ENCODE measurements at places on chromosomes 13 and 19.

GRCh38 chr13:85693889-85694511, 105.2 kb downstream of the SLITRK6 start:
- DNase-seq, result no peak

GRCh38 chr13:76958841-76959432, 10.6 kb downstream of the ACOD1 start:
- no peak for DNase-seq

GRCh38 chr19:47230054-47230920, 712 bp downstream of the BBC3 start:
- DNase-seq, result peak; percentile 68

DNA sequence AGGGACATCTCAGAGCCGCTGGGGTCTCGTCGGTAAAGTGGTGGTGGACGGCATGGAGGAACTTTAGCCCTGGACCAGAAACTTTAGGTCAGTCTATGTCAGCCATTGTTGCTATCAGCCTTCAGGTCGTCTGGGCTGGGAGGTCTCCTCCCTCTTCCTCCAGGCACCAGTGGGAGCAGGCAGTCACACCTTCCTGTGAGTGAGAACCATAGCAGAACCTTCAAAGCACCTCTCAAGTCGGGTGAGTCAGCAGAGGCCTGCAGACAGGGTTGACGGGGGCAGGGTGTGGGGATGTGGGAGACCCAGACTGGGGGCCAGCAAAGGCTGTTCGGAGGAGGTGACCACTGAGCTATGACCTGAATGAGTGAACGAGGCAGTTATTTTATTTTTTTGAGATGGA, 15.4 kb upstream of the SBNO2 start:
- no peak for DNase-seq

DNA sequence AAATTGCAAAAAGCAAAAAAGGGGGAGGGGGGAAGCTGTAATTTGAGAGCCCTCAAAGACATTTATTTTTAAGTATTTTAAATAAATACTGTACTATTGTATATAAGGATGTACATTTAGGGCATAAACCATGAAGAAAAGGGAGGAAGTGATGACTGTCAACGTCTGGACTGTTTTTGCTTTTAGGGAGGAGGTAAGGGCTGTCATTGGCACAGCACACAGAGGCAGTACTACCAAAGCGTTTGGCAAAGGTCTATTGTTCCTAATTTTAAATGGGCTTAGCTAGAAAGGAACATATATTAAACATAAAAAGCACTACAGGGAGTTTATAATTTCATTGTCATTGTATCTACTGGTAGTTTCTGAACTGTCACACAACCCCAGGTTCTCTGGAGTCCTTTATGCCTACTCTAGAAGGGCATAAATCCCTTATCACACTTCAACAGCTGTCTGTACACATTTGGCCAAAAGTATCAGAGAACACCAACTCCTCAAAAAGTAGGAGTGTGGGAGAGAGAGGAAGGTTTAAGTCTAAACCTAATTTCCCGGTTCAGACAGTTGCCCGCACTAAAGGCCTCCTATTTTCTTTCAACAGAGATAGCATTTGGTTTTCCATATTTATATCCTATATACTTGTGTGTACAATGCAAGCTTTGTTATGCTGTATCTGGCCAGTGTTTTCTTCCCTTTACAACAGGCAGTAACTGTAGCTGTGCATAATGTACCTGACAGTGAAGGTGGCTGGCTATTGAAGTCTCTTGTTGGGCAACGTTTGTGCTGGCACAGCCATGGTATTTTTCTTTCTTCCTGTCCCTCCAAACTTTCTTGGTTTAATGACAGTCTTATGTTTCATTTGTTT, 406.2 kb downstream of the KLF5 start:
- DNase-seq, result no peak

DNA sequence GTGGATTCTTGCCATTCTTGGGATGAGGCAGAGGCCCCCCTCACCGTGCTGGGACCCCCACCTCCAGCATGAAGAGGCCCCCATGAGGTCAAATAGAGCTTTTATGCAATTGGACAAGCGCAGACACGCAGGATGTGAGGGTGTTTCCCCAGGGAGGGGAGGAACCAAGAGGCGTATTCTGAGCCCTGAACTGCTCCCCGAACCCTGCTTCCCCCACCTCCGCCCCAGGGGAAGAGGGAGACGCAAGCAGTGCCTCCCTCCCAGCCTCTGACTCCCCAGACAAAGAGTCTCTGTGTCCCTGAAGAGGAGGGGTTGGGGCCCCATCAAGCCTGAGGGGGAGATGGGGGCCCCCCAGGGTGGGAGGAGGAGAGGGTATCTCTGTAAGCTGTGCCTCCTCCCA, 1.3 kb upstream of the RDH8 start:
- DNase-seq, result no peak

DNA sequence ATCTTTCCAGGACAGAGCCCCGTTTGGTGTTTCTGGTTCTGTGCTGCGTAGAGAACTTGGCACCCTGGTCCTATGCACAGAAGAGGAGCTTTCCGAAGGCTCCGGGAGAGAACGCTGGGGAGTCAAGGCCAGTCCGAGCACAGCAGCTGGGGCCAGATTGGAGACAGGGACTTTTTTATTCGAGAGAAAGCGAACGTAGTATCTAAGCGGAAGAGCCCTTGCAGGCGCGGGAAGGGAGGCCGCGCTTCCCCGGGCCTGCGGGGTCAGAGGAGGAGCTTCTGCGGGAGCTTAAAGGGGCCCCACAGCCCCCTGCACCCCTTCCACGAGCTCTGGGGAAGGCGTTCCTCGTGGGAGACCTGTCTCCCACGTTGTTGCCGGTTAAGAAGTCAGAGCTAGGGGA, 48.6 kb upstream of the ARHGEF7 start:
- DNase-seq, result no peak

DNA sequence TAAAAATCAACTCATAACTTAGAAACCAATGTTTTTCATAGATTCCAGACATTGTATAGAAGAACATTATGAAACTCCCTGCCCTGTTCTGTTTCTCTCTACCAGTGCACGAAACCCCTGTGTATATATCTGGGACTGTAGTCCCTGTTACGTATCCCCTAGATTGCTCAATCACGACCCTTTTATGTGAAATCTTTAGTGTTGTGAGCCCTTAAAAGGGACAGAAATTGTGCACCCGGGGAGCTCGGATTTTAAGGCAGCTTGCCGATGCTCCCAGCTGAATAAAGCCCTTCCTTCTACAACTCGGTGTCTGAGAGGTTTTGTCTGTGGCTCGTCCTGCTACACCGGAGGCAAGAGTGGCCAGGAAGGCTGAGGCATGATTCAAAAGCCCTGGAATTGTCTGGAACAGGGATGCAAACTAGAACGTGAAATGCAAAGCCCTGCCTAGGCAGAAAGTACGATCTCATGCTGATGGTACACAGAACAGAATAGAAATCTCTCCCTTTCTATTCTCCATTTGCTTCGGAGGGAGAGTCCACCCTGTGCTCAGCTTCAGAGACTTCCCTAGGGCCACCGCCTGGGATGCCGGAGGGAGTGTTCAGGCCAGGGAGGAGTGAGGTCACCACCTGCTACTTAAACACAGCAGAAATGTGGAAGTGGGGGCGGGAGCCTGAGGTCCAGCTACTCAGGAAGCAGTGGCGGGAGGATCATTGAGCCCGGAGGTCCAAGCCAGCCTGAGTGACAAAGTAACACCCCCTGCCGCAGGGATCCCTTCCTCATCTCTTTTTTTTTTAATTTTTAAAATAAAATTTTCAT, 758 bp upstream of the ZNF888 start:
- DNase-seq, result no peak

DNA sequence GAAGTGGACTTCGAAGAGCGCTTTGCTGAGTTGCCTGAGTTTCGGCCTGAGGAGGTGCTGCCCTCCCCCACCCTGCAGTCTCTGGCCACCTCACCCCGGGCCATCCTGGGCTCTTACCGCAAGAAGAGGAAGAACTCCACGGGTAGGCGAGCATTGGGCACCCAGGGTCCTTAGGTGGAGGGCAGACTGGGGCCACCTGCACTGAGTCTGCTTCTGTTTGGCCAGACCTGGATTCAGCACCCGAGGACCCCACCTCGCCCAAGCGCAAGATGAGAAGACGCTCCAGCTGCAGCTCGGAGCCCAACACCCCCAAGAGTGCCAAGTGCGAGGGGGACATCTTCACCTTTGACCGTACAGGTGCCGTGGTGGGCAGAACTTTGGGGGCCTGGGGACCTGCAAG, 8.0 kb upstream of the PRR19 start:
- no peak for DNase-seq

- DNase-seq, result no peak
These were observed 335.5 kb downstream of the FOXO1 start for GRCh38 chr13:40330950-40331349.

DNA sequence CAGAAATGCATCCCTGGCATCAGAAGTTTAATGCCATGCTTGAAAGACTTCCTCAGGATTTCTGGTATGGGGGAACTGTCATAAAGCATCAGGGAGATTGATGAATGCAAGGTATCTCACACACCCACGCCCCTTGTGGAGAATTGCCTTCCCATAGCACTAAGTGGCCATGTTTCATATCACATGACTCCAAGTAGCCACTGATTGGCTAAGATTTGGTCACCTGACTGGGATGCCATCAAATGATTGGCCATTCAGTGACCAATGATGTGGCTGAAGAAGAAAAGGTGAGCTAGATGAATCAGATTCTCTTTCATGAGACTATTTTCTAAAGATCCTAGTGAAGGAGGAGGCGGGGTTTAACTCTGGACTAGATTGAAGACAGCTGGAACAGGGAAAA, 7.3 kb downstream of the KLK8 start:
- DNase-seq, result no peak

DNA sequence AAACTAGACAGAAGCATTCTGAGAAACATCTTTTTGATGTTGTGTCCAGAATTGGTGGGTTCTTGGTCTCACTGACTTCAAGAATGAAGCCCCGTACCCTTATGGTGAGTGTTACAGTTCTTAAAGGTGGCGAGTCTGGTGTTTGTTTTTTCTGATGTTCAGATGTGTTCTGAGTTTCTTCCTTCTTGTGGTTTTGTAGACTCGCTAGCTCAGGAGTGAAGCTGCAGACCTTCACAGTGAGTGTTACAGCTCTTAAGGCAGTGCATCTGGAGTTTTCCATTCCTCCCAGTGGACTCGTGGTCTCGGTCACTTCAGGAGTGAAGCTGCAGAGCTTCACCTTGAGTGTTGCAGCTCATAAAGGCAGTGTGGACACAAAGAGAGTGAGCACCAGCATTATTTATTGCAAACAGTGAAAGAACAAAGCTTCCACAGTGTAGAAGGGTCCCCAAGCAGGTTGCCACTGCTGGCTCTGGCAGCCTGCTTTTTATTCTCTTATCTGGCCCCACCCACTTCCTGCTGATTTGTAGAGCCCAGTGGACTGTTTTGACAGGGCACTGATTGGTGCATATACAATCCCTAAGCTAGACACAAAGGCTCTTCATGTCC, 1820.8 kb downstream of the UQCRFS1 start:
- DNase-seq, result no peak

DNA sequence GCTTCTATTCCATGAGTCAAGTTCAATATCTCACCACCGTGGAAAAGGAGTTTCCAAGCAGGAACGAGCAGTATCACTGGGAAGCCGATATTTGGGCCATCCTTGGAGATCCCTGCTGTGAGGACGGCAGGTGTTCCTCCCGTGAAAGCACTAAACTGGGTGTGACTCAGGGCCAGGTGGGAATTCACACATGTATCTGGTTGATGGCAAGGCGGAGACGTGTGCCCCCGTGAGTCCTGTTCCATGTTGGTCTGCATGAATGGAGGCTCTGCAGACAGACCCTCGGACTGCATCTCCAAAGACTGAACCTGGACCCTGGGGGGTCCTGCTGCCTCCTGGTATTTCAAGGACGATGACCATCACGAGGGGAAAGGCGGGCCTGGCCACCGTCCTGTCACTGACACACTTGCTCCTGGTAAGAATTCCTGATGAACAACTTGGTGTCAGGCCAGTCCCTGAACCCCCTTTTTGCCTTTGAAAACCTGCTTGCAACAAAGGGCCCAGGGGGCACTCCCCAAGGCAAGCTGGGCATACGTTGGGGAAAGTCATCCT, 22.8 kb upstream of the GAS6 start:
- no peak for DNase-seq
